Upper lobe of left lung (tissue), 6 donors: ENCODE measurements at places on chromosomes 2 and 18. TPM values are rescaled to one million over a fixed set of nuclear protein-coding genes. Genes with fewer than 3 reads are reported as not detected.

The NIFK gene
- 57.6 TPM for total RNA-seq

The GALNT14 gene
- total RNA-seq = 0.98 TPM

The MLPH gene
- total RNA-seq = 299 TPM

The FBXO36 gene
- 4.1 TPM for total RNA-seq

The GALNT3 gene
- total RNA-seq = 25.9 TPM

The PFN4 gene
- total RNA-seq = not detected

The PLEKHH2 gene
- total RNA-seq = 36.0 TPM

The MREG gene
- total RNA-seq = 19.9 TPM

GRCh38 chr2:179843541-179843940 is 17.9 kb downstream of the ZNF385B start:
- no peak overlapping the region for H3K4me3 ChIP-seq
- H3K27ac ChIP-seq = no peak overlapping the region
- no peaks in the 10 kb centered on the region for H3K4me1 ChIP-seq
- H3K27me3 ChIP-seq = no peaks in the 10 kb centered on the region
- no peaks in the 10 kb centered on the region for H3K36me3 ChIP-seq

GRCh38 chr2:174503161-174503809 is 16.5 kb upstream of the GPR155 start:
- H3K27ac ChIP-seq = no peak overlapping the region
- no peaks in the 10 kb centered on the region for H3K4me1 ChIP-seq
- H3K36me3 ChIP-seq = no peaks in the 10 kb centered on the region
- no peaks in the 10 kb centered on the region for H3K27me3 ChIP-seq
- DNase-seq = no peak

DNA sequence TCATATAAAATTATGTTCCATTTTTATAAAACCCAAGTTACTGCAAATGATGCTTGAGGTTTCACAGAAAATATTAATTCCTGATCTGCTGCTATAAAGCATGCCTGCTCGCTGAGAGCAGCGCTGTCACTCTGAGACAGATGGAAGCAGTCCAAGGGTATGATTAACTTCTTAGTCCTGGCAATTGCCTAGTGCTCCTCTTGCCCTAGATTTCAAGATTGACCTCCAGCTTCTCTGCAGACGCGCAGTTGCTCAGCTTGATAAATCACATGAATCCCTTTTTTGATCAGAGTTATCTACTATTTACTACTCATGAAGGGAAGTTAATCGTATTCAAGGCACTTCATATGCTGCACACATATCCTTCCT is 154.6 kb upstream of the REV1 start:
- H3K4me1 ChIP-seq = no peaks in the 10 kb centered on the region
- H3K36me3 ChIP-seq = no peaks in the 10 kb centered on the region
- DNase-seq = no peak
- no peak overlapping the region for H3K4me3 ChIP-seq

- H3K27me3 ChIP-seq = no peaks in the 10 kb centered on the region
- H3K4me1 ChIP-seq = no peaks in the 10 kb centered on the region
- no peak for DNase-seq
- no peak overlapping the region for H3K4me3 ChIP-seq
- no peaks in the 10 kb centered on the region for H3K36me3 ChIP-seq
Observed at GRCh38 chr2:34373586-34374233, 774.6 kb upstream of the FAM98A start.

GRCh38 chr2:233691443-233692433 is 952 bp upstream of the UGT1A6 start:
- no peak overlapping the region for H3K4me3 ChIP-seq
- H3K27ac ChIP-seq = no peak overlapping the region
- no peaks in the 10 kb centered on the region for H3K36me3 ChIP-seq
- DNase-seq = no peak
- no peaks in the 10 kb centered on the region for H3K27me3 ChIP-seq

DNA sequence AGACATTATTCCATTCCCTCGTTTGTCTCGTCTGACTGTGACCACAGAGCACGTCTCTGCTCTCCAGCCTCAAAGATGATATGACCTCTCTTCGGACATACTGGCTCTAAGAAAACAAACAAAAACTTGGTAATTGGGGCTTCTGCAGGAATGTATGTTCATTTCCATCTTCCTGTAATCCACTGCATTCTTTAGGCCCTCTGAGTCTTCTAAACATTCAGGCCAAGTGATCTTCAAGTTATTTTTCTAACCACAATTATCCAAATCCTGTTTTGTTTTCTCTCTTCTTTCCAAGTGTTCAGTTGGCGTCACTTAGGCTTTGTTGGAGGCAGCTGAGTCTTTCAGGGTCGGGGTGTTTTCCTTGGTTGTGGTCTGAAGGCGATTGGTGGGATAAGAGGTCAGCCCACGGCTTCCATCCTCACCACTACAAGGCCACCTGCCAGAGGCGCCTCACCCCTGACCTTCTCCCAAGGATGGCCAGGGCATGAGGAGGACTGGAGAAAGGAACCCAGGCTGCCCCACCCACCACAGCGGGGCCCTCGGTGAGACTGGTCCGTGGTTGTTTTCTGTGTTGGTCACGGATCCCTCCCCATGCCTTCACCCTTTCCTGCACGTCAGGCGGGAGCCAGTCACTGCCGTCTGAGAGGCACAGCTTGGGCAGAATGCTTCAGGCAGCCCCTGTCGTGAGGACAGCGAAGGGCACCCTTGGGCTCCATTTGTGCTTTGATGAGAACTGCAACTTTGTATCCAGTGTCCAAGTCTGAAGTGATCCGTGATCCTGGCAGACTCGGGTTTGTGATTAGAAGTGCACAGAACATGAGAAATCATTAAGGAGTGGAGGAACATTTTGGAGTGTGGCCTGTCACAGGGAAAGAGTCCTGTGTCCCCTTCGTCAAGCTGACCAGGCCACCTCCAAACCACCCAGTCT is 88.6 kb upstream of the FHL2 start:
- no peaks in the 10 kb centered on the region for H3K36me3 ChIP-seq
- H3K4me3 ChIP-seq = no peak overlapping the region
- H3K27me3 ChIP-seq = no peaks in the 10 kb centered on the region
- no peak overlapping the region for H3K27ac ChIP-seq
- H3K4me1 ChIP-seq = no peaks in the 10 kb centered on the region

- H3K4me3 ChIP-seq = no peak overlapping the region
- no peak overlapping the region for H3K27ac ChIP-seq
- H3K36me3 ChIP-seq = no peaks in the 10 kb centered on the region
- H3K27me3 ChIP-seq = no peaks in the 10 kb centered on the region
Observed at GRCh38 chr2:212547716-212548454, 9.3 kb upstream of the ERBB4 start.

GRCh38 chr2:110173523-110173922 is 31.3 kb downstream of the NPHP1 start:
- no peaks in the 10 kb centered on the region for H3K36me3 ChIP-seq
- no peaks in the 10 kb centered on the region for H3K4me1 ChIP-seq
- no peak overlapping the region for H3K27ac ChIP-seq
- no peak for DNase-seq

- H3K27ac ChIP-seq = no peak overlapping the region
- no peak overlapping the region for H3K4me3 ChIP-seq
- no peaks in the 10 kb centered on the region for H3K27me3 ChIP-seq
- H3K36me3 ChIP-seq = no peaks in the 10 kb centered on the region
- DNase-seq = peak; percentile 21
Observed at GRCh38 chr2:153912798-153913396, 41.2 kb downstream of the GALNT13 start.

GRCh38 chr18:28183418-28184078 is 6.6 kb upstream of the CDH2 start:
- no peak for DNase-seq
- H3K27ac ChIP-seq = no peak overlapping the region
- H3K4me3 ChIP-seq = no peak overlapping the region

- H3K36me3 ChIP-seq = no peaks in the 10 kb centered on the region
- no peaks in the 10 kb centered on the region for H3K27me3 ChIP-seq
- H3K4me1 ChIP-seq = no peaks in the 10 kb centered on the region
- H3K4me3 ChIP-seq = no peak overlapping the region
- no peak for DNase-seq
Observed at GRCh38 chr2:168378960-168379669, 77.0 kb upstream of the CERS6 start.

GRCh38 chr2:129763966-129764365 is 215.5 kb upstream of the RAB6C start:
- no peak overlapping the region for H3K27ac ChIP-seq
- no peaks in the 10 kb centered on the region for H3K27me3 ChIP-seq
- no peaks in the 10 kb centered on the region for H3K4me1 ChIP-seq
- DNase-seq = no peak
- H3K36me3 ChIP-seq = no peaks in the 10 kb centered on the region

- DNase-seq = no peak
- H3K4me3 ChIP-seq = no peak overlapping the region
- no peaks in the 10 kb centered on the region for H3K27me3 ChIP-seq
- no peaks in the 10 kb centered on the region for H3K4me1 ChIP-seq
- no peak overlapping the region for H3K27ac ChIP-seq
- peaks cover under 1% of the 10 kb centered on the region for H3K36me3 ChIP-seq
Observed at GRCh38 chr2:229256376-229256775, 14.7 kb downstream of the PID1 start.

- H3K4me3 ChIP-seq = no peak overlapping the region
- no peak overlapping the region for H3K27ac ChIP-seq
- no peaks in the 10 kb centered on the region for H3K27me3 ChIP-seq
Observed at GRCh38 chr2:127486247-127487058, 39.8 kb downstream of the IWS1 start.

DNA sequence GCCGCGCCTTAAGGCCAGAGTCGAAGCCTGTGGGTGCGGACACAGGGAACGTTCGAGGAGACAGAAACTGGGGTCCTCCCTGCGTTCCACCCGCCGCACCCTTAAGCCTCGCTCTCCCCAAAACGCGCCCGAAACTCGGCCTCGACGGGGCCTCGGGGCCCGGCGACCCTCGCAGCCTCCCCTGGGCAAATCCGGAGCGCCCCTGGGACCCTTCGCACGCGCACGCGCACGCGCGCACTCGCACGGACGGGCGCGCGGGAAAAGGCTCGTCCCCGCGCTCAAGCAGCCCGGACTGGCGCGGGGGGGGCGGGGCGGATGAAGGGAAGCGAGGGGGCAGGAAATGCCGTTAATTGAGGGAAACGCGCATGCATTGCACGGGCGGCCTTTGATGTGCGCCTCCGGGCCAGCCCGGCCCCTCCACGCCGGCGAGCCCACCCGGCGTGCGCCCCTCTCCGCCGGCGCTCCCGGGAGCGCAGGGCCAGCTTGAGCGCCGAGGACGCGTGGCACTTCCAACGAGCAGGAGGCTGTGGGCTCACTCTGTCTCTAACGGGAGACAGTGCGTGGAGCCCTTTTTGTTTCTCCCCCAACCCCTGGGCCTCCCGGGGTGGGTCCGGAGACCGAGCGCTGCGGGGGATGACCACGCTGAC is 5.4 kb upstream of the SALL3 start:
- H3K27me3 ChIP-seq = peaks cover 57% of the 10 kb centered on the region
- no peak for DNase-seq
- H3K27ac ChIP-seq = no peak overlapping the region
- no peak overlapping the region for H3K4me3 ChIP-seq

DNA sequence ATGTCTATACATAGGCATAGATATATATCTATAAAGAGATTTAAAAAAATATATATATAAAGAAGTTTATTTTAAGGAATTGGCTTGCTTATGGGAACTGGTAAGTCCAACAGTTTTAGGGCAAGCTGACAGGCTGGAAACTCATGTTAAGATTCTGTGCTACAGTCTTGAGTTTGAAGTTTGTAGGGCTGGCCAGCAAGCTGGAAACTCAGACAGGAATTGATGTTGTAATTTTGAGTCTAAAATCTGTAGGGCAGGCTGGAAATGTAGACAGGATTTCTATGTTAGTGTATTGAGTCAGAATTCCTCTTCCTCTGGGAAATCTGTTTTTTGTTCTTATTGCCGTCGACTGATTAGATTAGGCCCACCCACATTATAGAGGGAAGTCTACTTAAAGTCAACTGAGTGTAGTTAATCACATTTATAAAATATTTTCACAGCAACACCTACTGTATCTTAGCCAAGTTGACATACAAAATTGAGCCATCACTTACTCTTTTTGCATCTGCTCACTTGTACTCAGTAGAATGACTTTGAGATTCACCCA is 60.8 kb downstream of the PHLPP1 start:
- no peak overlapping the region for H3K4me3 ChIP-seq
- H3K36me3 ChIP-seq = no peaks in the 10 kb centered on the region
- DNase-seq = no peak
- no peaks in the 10 kb centered on the region for H3K4me1 ChIP-seq
- H3K27me3 ChIP-seq = no peaks in the 10 kb centered on the region
- no peak overlapping the region for H3K27ac ChIP-seq

- no peaks in the 10 kb centered on the region for H3K36me3 ChIP-seq
- peak overlapping the region; percentile 5 for H3K27ac ChIP-seq
- no peak for DNase-seq
- peaks cover 62% of the 10 kb centered on the region for H3K4me1 ChIP-seq
Observed at GRCh38 chr2:55153584-55154299, 78.4 kb downstream of the CLHC1 start.

- no peaks in the 10 kb centered on the region for H3K27me3 ChIP-seq
- no peak for DNase-seq
- H3K4me3 ChIP-seq = no peak overlapping the region
Observed at GRCh38 chr2:234682492-234683228, 185.8 kb upstream of the ARL4C start.

GRCh38 chr2:37852585-37853014 is 72.5 kb upstream of the RMDN2 start:
- peak overlapping the region; percentile 64 for H3K27ac ChIP-seq
- H3K36me3 ChIP-seq = no peaks in the 10 kb centered on the region
- DNase-seq = no peak
- peaks cover 19% of the 10 kb centered on the region for H3K4me1 ChIP-seq

GRCh38 chr2:19868224-19868623 is 33.6 kb downstream of the TTC32 start:
- no peak for DNase-seq
- peak overlapping the region; percentile 33 for H3K4me3 ChIP-seq
- H3K27ac ChIP-seq = no peak overlapping the region
- H3K27me3 ChIP-seq = no peaks in the 10 kb centered on the region

- H3K27me3 ChIP-seq = no peaks in the 10 kb centered on the region
- no peak overlapping the region for H3K27ac ChIP-seq
- peaks cover 5% of the 10 kb centered on the region for H3K4me1 ChIP-seq
- DNase-seq = no peak
- no peak overlapping the region for H3K4me3 ChIP-seq
- H3K36me3 ChIP-seq = no peaks in the 10 kb centered on the region
Observed at GRCh38 chr2:25920786-25921415, 42.6 kb upstream of the ASXL2 start.

DNA sequence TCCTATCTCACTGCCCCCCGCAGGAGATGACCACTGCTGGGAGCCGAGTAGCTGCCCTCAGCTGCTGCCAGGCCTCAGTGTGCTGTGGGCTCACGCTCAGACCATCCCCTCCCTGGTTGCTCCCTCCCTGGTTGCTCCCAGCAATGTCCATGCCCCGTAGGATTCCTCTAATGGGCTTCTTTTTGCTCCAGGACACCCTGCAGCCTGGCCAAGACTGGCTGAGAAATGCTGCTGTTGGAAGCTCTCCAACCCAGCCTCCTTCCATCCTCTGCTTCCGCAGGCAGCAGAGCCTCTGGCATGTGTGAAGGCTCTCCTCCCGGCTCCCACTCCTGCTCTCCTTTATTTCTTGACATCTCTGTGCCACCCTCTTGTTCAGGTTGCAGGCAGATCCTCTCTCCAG is 48.6 kb downstream of the SOX11 start:
- peak; percentile 6 for DNase-seq
- H3K4me1 ChIP-seq = no peaks in the 10 kb centered on the region
- H3K27me3 ChIP-seq = no peaks in the 10 kb centered on the region
- no peaks in the 10 kb centered on the region for H3K36me3 ChIP-seq
- H3K4me3 ChIP-seq = no peak overlapping the region
